ENCODE measurements at places on chromosomes 5 and 9.

- no peak for DNase-seq
These were observed 25.1 kb downstream of the BARX1 start for GRCh38 chr9:93930070-93930469.

DNA sequence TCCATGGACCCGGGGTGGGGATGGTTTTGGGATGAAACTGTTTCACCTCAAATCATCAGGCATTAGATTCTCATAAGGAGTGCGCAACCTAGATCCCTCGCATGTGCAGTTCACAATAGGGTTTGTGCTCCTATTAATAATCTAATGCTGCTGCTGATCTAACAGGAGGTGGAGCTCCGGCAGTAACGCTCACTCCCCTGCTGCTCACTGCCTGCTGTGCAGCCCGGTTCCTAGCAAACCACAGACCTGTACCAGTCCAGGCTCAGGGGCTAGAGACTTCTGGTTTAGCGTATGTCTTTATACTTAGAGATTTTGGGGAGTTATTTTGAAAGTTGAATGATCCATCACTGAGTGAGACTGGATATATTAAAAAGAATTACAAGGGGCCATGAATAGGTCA, 50.2 kb downstream of the RICTOR start:
- no peak for DNase-seq

DNA sequence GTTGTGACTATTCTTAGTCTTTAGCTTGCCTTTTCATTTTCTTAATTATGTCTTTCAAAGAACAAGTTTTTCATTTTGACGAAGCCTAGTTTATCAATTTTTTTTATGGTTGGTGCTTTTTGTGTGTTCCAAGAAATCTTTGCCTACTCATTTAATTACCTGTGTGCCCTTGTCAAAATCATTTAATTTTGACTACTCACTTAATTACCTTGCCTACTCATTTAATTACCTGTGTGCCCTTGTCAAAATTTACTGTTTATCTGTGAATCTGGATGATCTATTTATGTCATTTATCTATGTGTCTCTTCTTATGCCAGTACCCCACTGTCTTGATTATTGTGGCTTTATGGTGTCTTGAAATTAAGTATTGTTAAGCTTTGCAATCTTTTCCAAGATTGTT, 63.9 kb downstream of the MTAP start:
- DNase-seq = no peak

DNA sequence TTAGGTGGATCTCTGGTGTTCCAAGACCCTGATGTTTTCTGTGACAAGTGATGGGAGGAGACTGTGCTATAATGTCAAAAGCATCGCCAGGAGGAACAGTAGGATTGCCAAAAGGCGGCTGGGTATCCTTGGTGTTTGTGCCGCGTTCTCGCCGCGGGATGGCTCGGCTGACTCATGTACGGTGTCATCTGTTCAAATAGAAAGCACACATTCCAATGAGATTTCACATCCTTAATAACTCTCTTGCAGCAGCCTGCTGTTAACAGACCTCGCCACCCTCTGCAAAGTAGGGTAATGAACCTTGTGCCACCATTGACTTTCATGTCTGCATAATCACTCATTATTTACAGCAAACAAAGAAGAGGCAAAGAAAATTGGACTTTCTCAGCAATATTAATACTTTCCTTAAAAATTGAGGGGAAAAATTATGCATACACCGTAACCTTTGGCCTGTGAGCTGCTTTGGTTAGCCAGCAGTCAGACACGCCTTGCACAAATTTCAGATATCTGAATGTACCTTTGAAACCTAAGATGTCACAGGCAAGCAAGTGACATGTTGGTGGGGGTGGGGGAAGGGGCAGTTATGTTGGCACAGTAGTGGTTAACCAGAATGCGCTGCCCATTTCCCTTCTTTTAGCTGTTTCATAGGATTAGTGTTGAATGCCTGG, 289.4 kb downstream of the EFNA5 start:
- DNase-seq = no peak

DNA sequence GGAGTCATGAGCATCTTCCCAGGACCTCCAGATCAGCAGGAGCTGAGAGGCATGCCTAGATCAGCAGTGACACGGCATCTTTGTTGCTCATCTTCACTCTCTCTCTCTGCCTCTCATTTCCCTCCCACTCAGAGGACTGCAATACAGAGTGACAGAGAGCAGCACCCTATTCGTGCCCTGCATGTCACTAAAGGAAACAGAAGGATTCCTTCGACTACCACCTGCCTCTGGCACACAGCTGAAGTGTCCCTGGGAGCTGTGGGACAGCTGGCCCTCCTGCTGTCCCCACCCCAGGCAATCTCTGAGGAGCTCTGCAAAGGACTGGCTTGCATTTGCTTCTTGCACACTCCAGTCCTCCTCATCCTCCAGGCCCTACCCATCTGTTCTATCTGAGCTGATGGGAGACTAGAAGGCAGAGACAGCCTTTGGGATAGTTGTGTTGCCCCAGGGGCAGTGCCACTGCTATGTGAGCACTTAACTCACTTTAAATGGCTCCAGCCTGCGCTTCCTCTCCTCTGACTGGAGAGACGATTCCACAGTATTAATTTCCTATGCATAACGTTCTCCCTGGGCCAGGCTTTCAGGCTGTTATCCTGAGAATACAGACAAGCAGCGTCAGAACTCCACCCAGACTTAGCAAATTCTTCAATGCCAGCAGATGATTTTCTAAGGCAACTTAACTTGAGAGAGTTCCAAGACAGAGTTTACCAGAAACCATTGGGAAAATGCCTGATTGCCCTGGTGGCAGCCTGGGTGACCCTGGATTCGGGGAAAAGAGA, 167.6 kb upstream of the MAP1B start:
- DNase-seq = no peak

DNA sequence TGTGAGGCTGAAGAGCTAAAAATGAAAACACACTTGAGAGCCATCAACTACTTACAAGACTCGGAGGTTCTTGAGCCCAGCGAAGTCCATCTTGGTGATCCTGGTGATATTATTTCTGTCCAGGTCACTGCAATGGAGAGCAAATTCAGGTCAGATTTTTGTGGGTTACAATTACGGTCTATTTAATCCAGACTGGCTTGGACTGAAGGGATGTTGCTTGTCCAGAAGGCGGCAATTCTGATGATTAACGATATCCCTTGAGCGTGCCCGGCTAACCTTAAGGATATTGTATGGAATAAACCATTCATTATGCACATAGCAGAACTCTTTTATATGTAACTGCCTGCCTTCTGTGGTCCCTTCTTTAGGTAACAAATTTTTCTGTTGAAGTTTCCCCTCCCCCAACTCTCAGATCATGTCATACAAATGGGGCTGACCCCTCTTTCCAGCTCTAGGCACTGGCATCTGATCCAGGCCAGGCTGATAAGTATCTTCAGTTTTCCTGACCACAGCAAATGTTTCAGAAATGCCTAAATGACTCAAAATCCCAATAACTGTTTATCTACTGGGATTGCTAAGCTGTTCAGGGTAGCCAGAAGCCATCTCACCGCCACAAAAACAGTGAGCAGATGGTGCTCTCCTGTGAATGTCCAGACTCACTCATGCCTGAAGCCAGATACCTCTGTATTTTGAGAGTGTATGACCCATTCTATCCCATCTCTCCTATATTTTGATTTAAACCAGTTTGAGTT, 49.4 kb downstream of the SLIT3 start:
- no peak for DNase-seq

GRCh38 chr9:69580582-69581214, 91.5 kb downstream of the APBA1 start:
- DNase-seq = peak; percentile 30

DNA sequence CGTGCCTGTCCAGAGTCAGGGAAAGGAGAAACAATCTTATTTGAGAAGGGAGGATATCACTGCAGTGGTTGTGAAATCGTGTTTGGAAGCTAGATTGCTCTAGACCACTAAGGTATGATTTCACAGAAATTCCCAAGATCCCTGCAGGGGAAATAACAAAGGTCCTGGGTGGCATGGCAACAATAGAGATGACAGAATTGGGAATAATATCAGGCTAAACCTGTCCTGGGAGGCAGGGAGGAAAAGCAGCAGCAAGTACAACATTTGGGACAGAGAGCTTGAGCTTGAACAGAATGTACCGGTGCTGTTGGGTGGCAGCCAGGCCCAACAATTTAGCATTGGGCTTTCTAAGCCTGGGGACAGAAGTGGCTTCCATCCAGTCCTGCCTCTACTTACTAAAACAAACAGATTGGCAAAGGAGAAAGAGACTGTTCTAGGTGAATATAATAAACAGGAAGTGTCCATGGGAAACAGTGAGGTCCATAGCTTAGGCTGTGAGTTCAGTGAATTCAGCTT, 17.0 kb upstream of the ARHGAP26 start:
- DNase-seq = no peak

- no peak for DNase-seq
These were observed 1104.8 kb upstream of the COX7C start for GRCh38 chr5:85512896-85513295.

- no peak for DNase-seq
These were observed 1.3 kb downstream of the NIM1K start for GRCh38 chr5:43193181-43193893.

DNA sequence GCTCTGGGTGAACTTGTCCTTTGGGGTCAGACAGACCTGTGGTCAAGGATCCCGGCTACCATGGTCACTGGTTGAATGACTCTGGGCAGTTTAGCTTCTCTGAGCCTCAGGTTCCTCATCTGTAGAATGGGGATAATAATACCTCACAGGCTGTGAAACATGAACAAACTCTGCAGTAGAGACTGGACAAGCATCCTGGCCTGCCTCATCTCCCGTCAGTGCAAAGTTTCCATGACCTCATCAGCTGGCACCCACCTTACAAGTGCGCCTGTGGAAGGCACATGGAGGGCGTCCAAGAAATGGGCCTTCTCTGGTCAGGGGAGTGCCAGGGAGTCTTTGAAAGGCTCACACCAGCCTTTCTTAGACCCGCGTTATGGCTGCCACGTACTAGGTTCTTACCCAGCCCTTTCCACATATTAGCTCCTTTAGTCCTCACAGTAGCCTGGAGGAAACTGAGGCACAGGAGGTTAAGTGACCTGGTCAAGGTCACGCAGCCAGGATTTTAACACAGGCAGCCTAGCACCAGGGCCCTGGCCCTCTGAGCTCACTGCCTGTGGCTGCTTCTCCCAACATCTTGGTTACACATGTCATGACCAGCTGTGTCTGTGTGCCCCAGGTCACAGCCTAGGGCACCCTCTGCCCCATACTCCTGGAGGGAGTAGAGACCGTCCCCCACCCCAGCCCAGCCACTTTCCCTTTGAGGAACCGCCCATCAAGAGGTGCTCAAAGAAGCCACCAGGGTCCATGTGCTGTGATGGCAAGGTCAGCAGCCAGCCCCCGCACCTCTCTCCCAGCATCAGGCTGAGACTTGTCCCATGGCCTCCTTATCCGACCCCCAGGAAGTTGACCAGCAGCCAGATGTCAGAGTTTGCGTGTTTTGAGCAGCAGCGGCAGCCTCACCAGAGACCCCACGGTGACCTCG, 39.4 kb upstream of the RPL26L1 start:
- DNase-seq = no peak
